ENCODE measurements at places on chromosomes 16 and 17.

- no peak for DNase-seq
Measured at GRCh38 chr16:25443994-25444393, 186.3 kb upstream of the ZKSCAN2 start.

- DNase-seq: no peak
Measured at GRCh38 chr16:69566240-69566980, 644 bp downstream of the NFAT5 start.

- no peak for DNase-seq
Measured at GRCh38 chr16:88430185-88430523, 22.9 kb upstream of the ZFPM1 start.

DNA sequence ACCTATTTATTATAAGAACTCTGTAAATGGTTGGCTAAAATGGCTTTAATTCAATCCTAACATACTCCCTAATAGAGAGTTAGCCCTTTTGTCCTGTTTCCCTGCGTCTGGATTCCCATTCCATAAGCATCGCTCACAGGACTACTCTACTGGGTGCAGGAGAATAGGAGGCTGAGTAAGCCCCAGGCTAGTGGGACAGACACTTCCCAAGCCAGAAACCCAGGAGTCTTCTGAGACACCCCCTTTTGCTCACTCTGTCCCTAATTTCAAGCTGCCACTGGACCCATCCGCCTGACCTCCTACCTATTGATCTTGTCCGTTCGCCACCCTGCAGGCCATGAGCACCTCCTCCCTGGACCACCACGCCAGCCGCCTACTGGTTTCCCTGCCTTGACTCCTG is 16.7 kb upstream of the TOB1 start:
- no peak for DNase-seq

DNA sequence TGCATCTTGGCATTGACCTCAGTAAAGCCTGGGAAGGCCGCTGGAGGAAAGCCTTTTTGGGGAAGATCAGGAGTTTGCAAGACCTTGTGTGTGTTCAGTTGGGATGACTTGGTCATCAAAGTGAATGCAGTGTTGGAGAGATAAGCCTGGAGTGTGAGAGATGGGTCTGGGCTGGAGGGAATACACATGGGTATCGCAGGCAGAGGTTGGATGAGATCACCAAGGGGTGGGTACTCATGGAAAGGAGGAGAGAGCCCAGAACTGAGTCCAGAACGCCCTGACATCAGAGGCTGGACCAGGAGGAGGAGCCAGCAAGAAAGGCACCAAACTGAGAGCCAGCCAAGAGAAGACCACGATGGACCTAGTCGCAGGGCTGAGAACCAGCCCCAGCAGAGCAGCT is 35.2 kb downstream of the SDK2 start:
- DNase-seq: no peak

GRCh38 chr17:63516910-63517824 is 6.0 kb upstream of the KCNH6 start:
- DNase-seq: peak; percentile 3

GRCh38 chr17:57727630-57728175 is 17.4 kb downstream of the CCDC182 start:
- DNase-seq: no peak

- no peak for DNase-seq
Measured at GRCh38 chr16:56860226-56861020, 4.6 kb upstream of the SLC12A3 start.

DNA sequence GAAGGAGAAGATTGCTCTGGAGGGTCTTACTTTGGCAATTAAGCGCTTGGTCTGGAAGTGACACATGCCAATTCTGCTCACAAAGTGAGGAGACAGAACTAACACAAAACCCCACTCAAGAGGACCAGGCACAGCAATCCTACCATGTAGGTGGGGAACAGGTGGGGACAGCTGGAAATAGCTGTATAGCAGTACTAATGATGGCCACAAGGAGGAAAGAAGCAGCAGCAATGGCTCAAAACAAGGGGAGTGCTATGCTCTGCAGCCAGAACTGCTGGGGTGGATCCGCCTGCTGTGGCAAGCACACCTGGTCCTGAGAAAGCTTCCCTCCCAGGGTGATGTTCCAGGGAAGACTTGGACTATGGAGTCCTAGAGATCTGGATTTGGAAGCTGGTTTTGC is 17.0 kb upstream of the TMEM132E start:
- DNase-seq: no peak

DNA sequence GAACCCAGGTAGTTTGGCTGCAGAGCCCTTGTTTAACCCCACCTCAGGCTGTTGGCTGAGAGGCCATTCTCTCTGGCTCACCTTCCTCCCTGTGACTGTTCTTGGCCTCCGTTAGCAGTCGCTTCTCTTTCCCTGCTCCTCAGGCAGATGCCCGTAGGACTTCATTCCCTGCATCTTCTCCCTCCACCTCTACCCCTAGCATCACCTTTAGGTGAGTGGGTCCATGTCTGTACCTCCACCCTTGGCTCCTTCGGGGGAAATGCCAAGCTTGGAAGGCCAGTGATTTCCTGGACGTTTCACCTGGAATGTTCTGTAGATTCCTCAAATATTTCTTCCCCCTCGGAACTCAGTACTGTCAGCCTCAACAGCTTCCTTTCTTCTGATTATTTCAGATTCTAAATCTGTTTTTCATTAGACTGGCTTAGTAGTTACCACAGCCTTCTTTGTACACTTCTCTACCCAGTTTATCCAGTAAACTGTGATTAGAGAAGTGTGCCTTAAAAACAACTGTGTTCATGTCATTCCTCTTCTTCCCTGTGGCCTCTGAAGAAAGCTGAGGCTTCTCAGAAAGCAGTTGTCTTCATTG is 227.9 kb downstream of the MSI2 start:
- DNase-seq: no peak

GRCh38 chr16:82160226-82160625 is 9.8 kb downstream of the MPHOSPH6 start:
- no peak for DNase-seq

DNA sequence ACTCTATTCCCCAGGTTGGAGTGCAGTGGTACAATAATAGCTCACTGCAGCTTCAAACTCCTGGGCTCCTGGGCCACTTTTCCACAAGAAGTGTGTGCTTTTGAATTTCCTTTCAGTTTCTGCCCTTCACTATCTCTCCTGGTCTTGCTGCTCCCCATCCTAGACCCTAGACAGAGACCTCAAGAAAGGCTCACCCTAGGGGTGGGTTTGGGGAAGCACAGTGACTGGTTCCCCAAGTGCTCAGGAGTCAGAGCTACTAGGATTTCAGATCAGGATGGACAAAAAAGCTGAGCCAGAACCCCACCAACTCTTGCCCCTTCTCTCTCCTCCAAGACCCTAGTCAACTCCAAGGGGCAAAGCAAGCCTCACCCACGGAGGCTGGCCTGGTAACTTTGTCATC is 1.6 kb upstream of the SEBOX start:
- no peak for DNase-seq

DNA sequence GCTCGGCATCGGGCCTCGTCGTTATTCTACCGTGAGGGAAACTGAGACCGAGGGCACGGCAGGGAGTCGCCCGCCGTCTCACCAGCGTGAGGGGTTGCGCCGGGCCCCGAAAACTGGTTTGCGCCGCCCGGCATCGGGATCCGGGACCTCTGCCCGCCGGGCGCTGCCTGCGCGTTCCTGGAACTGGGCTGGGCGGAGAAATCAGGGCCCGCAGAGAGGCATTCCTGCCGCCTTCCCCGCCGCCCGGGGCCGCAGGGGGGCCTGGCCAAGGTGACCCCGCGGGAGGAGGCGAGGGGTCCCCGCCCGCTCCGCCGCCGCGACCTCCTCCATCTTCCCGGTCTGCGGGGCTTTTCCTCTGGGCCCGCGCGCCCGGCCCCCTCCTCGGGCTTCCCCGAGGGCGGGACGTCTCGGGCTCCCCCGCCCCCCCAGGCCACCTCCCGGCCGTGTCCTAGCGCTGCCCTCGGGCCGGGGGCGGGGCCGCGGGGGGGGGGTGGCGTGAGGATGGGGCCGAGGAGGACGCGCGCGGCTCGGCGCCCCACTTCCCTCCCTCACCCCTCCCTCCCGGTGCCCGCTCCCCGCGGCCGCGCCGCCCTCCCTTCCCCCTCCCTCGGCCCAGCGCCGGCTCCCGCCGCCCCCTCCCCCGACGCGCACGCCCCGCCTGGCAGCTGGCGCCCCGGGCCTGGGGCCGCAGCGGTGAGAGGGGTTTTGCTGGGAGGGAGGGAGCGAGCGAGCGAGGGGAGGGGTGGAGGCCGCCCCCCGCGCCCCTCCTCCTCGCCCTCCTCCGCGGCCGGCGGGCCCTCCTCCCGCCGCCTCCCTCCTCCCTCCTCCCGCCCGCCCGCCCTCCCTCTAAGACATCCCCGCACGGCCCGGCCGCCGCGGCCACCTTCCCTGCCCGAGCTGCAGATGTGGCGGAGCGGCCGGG is at the start of gene GLIS2:
Gene GLIS2 (plus strand): TSS at position 882 of the 922 bp plus-strand sequence. CDS start 16,214 bp downstream, outside the sequence.
- no peak for DNase-seq

DNA sequence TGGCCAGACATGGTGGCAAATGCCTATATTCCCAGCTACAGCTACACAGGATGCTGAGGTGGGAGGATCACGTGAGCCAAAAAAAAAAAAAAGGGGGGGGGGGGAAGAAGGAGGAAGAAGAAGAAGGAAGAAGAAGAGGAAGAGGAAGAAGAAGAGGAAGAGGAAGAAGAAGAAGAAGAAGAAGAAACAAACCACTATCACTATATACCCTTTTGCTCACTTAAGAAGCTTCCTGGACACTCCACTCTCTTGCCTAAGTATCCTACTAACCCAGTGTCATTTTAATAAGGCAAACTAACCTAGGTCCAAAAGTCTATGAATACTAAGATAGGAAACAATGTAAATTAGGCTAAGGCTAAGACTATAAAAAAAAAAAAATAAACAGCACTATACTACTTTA is 54.8 kb downstream of the GPATCH8 start:
- DNase-seq: no peak

- no peak for DNase-seq
Measured at GRCh38 chr17:72763981-72764380, 328.5 kb downstream of the SLC39A11 start.

DNA sequence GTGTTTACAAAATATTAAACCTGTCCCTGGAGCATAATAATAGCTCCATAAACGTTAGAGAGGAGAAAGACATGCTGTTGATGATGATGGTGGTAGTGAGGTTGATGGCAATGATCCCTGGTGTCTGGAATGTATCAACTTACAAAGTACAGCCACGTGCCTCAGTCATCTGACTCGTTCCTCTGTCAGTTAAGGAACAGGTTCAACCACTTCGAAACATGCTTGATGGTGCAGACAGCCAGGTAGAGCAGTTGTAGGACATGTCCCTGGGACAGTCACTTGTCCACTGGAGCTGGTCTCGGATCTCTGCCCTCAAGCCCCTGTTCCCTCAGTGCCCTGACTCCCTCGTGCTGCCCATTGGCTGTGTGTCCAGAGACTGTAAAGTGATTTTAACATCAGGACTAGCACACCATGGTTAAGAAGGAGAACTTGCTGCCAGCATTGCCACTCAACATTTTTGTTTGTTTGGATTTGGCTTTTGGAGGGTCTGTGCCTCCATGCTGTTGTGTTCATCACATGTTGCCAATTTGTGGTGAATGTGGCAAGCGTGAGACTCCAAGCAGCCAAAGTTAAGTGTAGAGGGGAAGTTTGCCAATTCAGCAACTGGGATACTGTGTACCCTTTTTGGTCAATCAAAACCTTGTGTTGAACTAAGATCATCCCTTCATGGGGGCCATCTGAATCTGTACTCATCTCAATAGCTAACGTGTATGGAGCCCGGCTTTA is 16.3 kb upstream of the SALL1 start:
- peak; percentile 5 for DNase-seq

- DNase-seq: no peak
Measured at GRCh38 chr16:70684146-70685060, 1.4 kb downstream of the MTSS2 start.

DNA sequence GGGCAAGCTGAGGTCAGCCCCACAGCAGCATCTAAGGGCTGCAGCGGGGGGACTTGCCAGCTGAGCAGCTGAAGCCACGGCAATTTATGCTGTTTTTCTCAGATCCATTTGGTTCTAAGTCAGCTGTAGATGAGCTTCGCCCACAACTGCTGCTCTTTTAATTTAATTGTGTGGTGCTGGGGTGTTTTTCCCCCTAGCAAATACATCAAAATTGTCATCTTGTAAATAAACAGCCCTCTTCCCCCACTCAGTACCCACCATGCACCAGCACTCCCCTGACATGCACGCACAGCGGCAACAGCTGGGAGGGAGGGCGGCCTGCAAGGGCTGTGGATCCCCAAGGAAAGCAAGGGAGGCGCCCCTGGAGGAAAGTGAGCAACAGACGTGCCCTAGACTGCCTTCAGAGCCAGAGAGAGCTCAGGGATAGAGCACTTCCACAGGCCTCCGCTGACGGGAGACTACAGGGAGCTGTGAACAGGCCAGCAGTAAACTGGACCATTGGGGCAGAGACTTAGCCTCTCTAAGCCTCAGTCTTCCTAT is 149.5 kb downstream of the TMEM132E start:
- DNase-seq: no peak

- DNase-seq: no peak
Measured at GRCh38 chr17:34527908-34528470, 51.4 kb upstream of the TMEM132E start.

DNA sequence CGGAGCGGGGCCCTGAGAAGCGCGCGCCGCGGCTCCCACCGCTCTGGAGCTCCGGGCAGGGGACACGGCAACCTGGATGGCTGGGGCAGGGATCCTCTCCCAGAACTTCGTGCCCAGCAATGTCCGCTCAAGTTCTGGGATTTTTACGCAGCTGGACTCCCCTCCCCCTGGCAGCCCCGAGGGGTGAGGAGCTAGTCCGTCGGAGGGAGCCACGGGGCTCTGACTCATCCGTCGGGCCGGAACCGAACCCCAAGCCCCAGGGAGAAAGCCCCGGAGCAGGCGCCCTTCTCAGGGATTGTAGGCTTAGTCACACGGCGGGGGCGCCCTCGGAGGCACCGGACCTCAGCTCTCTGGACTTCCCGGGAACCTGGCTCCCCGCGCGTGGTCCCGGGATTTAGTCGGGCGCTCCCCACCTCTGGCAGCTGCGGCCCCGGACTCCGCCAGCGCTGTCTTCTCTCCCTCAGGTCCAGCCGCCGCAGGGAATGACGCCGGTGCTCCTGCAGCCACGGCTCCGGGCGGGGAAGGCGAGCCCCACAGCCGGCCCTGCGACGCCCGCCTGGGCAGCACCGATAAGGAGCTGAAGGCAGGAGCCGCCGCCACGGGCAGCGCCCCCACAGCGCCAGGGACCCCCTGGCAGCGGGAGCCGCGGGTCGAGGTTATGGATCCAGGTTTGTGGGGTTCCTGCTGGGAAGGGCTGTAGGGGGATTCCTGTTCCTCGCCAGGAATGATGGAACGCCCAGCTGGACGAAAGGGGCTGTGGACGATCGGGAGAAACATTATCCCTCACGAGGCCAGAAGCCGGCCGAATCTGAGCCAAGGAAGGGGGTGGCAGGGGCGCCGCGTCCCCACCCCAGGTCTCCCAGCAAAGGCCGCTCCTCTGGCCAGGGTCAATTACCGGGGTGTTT is 830 bp downstream of the SPHK1 start:
- no peak for DNase-seq

GRCh38 chr17:33838281-33838680 is 416.8 kb upstream of the CCL2 start:
- no peak for DNase-seq

GRCh38 chr16:71855937-71856662 is 10.3 kb downstream of the ATXN1L start:
- no peak for DNase-seq

- no peak for DNase-seq
Measured at GRCh38 chr16:67063008-67063407, 34.1 kb downstream of the CBFB start.
